ENCODE measurements at places on chromosomes 7 and 10. TPM values are rescaled to one million over a fixed set of nuclear protein-coding genes. Genes with fewer than 3 reads are reported as not detected.
A peak's percentile ranks its signal among the peaks of the same experiment; 100 is the strongest.

- H3K36me3 ChIP-seq, result no peaks in the 10 kb centered on the region
- no peak overlapping the region for H3K27ac ChIP-seq
- H3K4me3 ChIP-seq, result no peak overlapping the region
- no peaks in the 10 kb centered on the region for H3K27me3 ChIP-seq
- no peak for DNase-seq
These were observed 66.1 kb downstream of the PCGF5 start for GRCh38 chr10:91286572-91286971.

- H3K27me3 ChIP-seq, result no peaks in the 10 kb centered on the region
- DNase-seq, result no peak
- H3K4me1 ChIP-seq, result no peaks in the 10 kb centered on the region
- no peak overlapping the region for H3K4me3 ChIP-seq
- H3K27ac ChIP-seq, result no peak overlapping the region
These were observed 57.7 kb downstream of the ATAD1 start for GRCh38 chr10:87760195-87760905.

CALY gene
- not detected for total RNA-seq

TMEM225B gene
- not detected for total RNA-seq

DNA sequence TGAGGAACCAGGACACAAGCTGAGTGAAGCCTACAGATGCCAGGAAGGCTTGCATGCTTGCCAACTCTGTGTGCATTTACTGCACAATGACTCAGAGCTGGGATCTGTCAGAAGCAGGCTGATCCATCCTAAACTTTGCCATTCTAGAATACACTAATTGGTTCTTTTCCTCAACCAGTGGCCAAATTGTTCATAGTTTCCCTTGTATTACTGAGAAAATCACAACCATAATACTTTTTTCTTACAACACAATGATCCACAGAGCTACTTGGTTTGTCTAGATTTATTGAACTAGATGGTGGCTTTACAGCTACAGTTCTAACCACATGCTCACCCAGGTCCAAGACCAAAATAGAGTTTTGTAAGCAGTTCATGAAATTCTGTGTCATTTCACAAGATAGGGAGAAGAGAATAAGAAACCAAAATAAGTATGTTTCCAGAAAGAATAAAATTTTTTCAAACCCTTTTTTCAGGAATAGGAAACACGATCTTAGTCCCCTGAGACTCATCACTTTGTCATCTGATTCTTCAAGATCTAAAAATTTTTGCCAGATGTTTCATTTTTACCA lies 21.0 kb upstream of the LRRC17 start:
- no peak for DNase-seq
- no peak overlapping the region for H3K4me3 ChIP-seq
- no peaks in the 10 kb centered on the region for H3K4me1 ChIP-seq

TRIM74 gene
- total RNA-seq, result not detected

CYP17A1 gene
- total RNA-seq, result not detected

DNA sequence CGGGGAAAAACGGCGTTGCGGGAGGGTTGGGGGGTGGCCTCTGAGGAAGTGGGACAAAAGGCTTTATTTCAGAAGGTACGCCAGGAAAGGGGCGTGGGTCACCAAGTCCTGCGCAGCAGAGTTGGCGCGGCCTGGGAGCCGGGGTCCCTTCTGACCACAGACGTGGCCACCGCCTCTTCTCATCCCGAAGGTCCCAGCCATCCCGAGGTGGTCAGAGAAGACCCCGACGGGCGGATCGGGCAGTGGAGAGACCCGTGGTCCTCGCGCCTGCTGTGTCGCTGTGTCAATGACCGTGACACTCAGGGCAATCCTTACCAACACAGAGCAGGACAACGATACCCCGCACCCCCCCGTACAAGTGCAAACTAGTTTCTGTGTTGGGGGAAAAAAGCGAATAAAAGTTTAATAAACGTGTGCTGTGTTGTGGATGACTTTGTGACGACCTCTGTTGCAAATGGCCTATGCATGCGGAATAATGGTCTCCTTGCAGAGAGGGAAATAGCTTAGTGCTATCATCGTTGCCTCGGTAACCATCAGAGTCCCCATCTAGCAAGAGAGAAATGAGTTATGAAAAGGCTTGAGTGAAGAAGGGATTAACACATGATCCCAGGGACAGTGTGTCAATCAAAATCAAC lies 19.4 kb upstream of the GATA3 start:
- no peaks in the 10 kb centered on the region for H3K4me1 ChIP-seq
- no peaks in the 10 kb centered on the region for H3K36me3 ChIP-seq
- no peak for DNase-seq
- no peak overlapping the region for H3K27ac ChIP-seq
- no peak overlapping the region for H3K4me3 ChIP-seq

GRCh38 chr7:157704365-157704764 lies 367.6 kb downstream of the DNAJB6 start:
- no peaks in the 10 kb centered on the region for H3K4me1 ChIP-seq
- no peak overlapping the region for H3K27ac ChIP-seq
- DNase-seq, result no peak
- H3K27me3 ChIP-seq, result no peaks in the 10 kb centered on the region
- H3K4me3 ChIP-seq, result no peak overlapping the region
- H3K36me3 ChIP-seq, result no peaks in the 10 kb centered on the region

GRCh38 chr10:78891741-78892140 lies 177.0 kb upstream of the ZMIZ1 start:
- H3K4me3 ChIP-seq, result no peak overlapping the region
- no peaks in the 10 kb centered on the region for H3K36me3 ChIP-seq
- H3K27me3 ChIP-seq, result peaks cover 13% of the 10 kb centered on the region

DNA sequence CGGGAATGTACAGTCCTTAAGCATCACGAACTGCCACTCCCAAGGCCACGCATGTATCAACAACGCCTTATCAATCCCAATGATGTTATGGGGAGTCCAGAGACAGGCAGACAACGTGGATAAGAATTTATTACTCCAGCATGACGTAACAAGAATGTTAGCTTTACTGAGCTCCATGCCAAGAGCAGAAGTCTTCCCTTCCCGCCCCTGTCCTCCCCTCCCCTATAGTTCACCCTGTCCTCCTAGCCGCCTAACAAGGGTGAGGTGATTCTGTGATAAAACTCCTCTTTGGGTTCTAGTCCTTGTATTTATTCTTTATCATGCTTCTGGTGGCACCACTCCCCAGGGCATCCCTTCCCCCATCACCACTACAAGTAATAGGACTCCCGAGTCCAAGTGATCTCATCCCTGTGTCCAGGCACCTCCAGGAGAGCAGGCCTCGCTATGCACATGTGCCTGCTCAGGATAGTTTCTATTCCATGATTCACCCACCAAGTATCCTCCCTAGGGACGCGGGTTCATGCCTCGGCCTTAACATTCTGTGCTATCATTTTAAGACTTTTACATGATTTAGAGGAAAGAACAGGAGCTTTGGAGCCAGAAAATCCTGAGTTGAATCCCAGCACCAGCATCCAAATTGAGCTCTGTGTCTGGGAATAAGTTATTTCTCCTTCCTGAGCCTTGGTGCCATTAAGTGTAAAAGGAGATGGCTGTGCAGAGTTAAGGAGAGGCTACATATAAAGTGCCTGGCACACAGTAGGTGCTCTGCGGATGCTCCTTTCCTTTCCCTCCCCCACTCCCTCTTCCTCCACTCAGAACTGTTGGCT lies 15.4 kb downstream of the GSDME start:
- no peaks in the 10 kb centered on the region for H3K36me3 ChIP-seq
- H3K4me3 ChIP-seq, result no peak overlapping the region
- H3K27me3 ChIP-seq, result no peaks in the 10 kb centered on the region
- H3K27ac ChIP-seq, result no peak overlapping the region
- DNase-seq, result no peak
- H3K4me1 ChIP-seq, result peaks cover 3% of the 10 kb centered on the region

ADRB1 gene
- total RNA-seq, result not detected

DNA sequence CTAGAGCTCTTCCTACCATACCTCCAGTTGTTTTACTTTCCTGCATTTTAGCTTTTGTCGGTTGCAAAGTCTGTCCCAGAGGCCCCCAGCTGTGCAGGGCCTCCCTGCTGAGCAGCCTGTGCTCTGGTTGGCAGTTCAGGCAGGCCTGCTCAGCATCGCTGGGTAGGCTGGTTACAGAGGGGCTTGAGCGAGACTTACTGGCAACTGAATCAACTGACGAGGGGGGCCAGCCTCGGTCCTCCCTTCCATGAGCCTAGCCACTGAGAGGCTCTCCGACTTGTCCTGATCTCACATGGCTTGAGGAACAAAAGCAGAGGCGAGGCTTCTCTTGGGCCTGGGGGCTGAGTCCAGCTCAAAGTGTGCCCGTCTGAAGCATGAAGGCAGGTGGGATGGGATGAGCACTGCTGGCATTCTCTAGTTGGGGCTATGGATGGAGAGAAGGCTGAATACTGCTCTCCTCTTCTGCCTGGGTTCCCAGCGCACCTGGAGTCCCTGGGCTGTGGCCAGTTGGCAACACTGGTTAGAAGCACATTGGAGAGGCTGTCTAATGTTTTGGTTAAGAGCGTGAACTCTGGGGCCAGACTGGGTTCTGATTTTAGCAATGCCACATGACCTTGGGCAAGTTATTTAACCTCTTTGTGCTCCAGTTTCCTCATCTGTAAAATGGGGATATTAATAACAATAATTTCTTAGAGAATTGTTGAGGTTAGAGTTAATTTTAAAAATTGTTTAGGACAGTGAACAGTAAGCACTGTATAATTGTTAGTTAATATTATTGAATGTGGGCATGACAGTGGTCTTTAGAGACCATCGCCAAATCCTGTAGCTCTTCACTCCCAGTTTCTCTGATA lies 6.9 kb upstream of the SFRP5 start:
- no peaks in the 10 kb centered on the region for H3K36me3 ChIP-seq
- H3K4me3 ChIP-seq, result no peak overlapping the region
- no peak for DNase-seq
- no peaks in the 10 kb centered on the region for H3K27me3 ChIP-seq

- DNase-seq, result peak; percentile 52
- H3K36me3 ChIP-seq, result peaks cover 2% of the 10 kb centered on the region
- no peak overlapping the region for H3K27ac ChIP-seq
These were observed 16.8 kb downstream of the HNRNPA2B1 start for GRCh38 chr7:26183545-26184280.

FUOM gene
- 1.5 TPM for total RNA-seq

DNA sequence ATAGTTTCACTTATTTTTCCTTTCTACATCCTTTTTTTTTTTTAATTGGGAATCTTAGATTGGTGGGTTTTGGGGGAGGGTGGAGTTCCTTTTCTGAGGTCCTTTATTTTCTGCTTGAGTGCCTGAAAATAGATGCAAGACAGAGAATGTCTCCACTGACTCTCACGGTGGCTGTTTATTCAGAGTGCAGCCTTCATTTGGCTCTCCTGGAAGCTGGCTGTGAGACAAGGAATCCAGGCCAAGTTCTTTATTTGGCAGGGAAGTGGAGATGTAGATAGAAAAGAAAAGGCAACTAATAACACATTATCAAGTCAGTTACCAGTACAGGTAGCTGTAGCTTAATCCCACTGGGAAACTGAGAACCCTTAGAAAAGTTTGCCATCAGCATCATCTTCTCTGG lies 118.6 kb downstream of the CNTNAP2 start:
- DNase-seq, result no peak
- H3K4me1 ChIP-seq, result no peaks in the 10 kb centered on the region
- H3K27ac ChIP-seq, result no peak overlapping the region
- H3K27me3 ChIP-seq, result no peaks in the 10 kb centered on the region

CTAGE4 gene
- total RNA-seq, result not detected

DNA sequence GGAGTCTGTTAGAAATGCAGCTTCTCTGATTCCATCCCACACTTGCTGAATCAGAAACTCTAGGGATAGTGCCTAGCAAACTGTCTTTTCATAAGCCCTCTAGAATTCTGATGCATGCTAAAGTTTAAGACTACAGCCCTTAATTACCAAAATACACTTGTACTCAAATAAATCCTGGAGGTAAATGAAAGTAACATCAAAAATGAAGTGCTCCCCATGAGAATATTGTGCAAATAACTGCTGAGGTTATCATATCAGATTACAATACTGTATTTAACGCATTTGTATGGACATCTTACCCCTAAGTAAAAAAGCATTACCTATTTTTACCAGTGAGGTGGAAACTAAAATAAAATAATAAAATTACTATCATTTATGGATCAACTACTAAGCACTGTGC lies 104.7 kb downstream of the CHCHD3 start:
- H3K36me3 ChIP-seq, result 0 out of 2 replicates have a peak, but pooled peaks cover 7% of the 10 kb centered on the region
- H3K27me3 ChIP-seq, result no peaks in the 10 kb centered on the region
- H3K27ac ChIP-seq, result peak overlapping the region; percentile 78
- H3K4me1 ChIP-seq, result peaks cover 53% of the 10 kb centered on the region
- no peak for DNase-seq

SLC26A5 gene
- total RNA-seq, result not detected

- H3K36me3 ChIP-seq, result no peaks in the 10 kb centered on the region
- no peak overlapping the region for H3K27ac ChIP-seq
- no peak overlapping the region for H3K4me3 ChIP-seq
- no peaks in the 10 kb centered on the region for H3K4me1 ChIP-seq
- H3K27me3 ChIP-seq, result no peaks in the 10 kb centered on the region
These were observed 6.4 kb downstream of the DLX6 start for GRCh38 chr7:97011536-97012364.

DNA sequence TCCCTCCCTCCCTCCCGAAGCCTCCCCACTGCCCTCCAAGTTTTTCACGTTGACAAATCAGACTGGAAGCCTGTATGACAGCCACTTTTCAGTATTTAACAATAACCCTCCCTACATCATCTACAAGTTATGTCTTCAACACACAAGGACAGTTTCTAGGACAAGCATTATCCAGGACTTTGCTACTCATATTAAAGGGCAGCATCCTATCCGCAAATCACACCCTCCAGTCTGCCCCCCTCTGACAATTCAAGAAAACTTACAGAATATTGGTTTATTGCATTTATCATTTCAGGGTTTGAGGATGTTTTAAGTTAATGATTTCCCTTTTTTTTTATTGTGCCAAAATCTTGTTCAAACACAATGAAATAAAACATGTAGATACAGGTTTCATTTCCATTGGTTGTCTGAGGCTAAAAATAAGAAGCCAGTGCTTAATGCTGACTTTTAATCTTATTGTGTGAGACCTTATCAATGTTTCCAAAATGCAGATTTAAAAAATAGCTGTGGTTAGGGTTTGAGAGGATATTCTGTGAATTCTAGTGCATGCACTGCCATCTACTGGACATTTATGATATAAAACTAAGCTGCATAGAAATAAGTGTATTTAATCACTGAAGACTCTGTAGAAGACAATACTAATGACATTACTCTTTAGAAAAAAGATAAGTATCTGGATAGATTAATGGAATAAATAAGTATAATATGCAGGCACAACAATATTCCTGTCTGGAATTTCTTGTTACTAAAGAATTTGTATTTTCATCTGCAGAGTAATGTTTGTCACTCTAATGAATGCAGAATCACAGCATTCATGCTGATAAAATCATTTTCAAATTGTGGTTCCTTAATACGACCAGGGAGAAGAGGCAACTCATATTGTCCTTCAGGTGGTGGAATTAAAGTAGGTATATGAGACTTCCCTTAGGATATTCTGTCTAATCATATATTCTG lies 64.1 kb downstream of the CAV1 start:
- no peak overlapping the region for H3K4me3 ChIP-seq
- peak; percentile 86 for DNase-seq
- H3K27me3 ChIP-seq, result peaks cover 3% of the 10 kb centered on the region
- H3K4me1 ChIP-seq, result peaks cover 16% of the 10 kb centered on the region
- no peaks in the 10 kb centered on the region for H3K36me3 ChIP-seq
- H3K27ac ChIP-seq, result no peak overlapping the region

PRF1 gene
- 0.26 TPM for total RNA-seq

SEMA3D gene
- not detected for total RNA-seq

GRCh38 chr10:42697926-42698325 lies 59.6 kb upstream of the ZNF33B start:
- H3K27ac ChIP-seq, result no peak overlapping the region
- no peak overlapping the region for H3K4me3 ChIP-seq
- H3K27me3 ChIP-seq, result no peaks in the 10 kb centered on the region

JAKMIP3 gene
- 0.07 TPM for total RNA-seq

Measured in Karpas-422 (cell line).